ENCODE measurements at places on chromosomes 1 and 21.

- no peak for DNase-seq
These were observed 17.3 kb upstream of the ERICH3 start for GRCh38 chr1:74690909-74691308.

DNA sequence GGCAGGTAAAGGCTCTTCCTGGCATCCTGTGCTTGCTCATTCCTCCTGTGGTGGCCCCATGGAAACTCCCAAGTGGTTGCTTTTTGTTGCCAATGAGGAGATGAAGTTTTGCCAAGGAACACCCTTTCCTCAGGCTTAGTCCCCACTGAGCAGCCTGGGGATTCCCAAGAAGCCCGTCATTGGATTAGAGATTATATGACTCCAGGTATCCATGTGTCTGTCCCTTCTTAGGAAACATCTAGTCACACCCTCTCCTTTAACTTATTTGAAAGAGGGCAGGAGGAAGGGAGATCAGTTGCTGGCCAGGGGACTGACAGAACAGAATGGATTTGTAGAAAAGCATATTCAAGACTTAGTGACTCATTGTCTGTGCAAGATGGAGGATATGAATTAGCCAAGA lies 3.8 kb upstream of the LCE3A start:
- DNase-seq: no peak

- DNase-seq: no peak
These were observed 7.3 kb downstream of the IBA57 start for GRCh38 chr1:228172591-228173527.

- no peak for DNase-seq
These were observed 26.7 kb downstream of the CDCA8 start for GRCh38 chr1:37718901-37719571.

GRCh38 chr1:153441238-153441755 lies 19.2 kb downstream of the S100A7 start:
- no peak for DNase-seq

GRCh38 chr1:59410457-59410856 lies 113.6 kb downstream of the FGGY start:
- DNase-seq: no peak

GRCh38 chr1:230507666-230508402 lies 81.7 kb upstream of the PGBD5 start:
- DNase-seq: no peak
